ENCODE measurements at places on chromosomes 3 and 15.

DNA sequence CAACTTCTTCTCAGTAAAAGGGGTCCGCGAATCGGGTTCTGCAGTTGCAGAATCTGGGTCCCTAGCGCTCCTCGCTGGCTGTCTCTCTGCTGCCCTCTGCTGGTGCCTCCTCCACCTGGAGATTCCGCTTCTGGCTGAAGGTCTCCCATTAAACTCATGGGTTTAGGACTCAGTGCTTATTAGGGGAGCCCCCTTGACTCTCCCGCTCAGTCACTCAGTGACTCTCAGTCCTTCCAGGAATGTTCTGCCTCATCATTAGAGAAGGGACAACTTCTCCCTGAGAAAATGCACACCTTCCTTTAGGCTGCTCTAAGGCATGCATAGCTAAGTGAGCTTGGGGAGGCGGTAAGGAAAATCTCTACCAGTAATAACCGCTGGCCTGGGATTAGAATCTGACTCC is 7.1 kb downstream of the CPN2 start:
- DNase-seq: peak; percentile 56

DNA sequence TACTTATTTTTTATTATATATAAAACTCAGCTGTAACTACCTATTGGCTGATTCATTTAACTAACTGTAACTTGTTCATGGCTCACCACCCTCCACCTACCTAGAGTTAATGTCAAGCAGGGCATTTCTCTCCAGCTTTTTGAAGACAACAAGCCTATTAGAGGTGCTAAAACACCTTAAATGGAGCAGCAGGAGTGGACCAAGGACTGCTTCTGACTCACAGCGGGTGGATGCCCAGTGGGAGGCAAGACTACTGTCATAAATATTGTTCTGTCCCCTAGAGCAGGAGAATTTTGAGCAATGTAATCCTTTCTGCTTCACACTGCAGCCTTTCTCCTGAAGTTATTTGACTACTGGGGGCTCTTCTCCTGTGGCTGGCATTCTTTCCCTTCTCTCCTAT is 146.9 kb downstream of the CLSTN2 start:
- no peak for DNase-seq

DNA sequence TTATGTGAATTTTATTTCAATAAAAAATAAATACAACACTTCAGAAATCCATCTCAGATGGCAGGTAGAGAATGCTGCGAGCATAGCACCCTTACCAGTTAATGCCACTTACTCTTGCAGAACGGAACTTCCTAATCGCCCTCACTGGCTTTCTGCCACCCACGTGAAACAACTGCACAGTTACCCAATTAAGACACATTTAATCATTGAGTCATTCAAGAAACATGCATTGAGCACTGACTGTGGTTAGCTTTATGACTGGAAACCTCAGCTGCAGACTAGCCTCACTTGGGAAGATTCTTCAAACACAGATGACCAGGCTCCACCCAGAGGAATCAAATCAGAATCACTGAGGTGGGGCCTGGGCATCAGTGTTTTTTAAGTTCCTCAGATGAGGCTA is 5.6 kb upstream of the MFGE8 start:
- no peak for DNase-seq

- no peak for DNase-seq
Observed at GRCh38 chr3:59467476-59467875, 417.7 kb upstream of the CFAP20DC start.

DNA sequence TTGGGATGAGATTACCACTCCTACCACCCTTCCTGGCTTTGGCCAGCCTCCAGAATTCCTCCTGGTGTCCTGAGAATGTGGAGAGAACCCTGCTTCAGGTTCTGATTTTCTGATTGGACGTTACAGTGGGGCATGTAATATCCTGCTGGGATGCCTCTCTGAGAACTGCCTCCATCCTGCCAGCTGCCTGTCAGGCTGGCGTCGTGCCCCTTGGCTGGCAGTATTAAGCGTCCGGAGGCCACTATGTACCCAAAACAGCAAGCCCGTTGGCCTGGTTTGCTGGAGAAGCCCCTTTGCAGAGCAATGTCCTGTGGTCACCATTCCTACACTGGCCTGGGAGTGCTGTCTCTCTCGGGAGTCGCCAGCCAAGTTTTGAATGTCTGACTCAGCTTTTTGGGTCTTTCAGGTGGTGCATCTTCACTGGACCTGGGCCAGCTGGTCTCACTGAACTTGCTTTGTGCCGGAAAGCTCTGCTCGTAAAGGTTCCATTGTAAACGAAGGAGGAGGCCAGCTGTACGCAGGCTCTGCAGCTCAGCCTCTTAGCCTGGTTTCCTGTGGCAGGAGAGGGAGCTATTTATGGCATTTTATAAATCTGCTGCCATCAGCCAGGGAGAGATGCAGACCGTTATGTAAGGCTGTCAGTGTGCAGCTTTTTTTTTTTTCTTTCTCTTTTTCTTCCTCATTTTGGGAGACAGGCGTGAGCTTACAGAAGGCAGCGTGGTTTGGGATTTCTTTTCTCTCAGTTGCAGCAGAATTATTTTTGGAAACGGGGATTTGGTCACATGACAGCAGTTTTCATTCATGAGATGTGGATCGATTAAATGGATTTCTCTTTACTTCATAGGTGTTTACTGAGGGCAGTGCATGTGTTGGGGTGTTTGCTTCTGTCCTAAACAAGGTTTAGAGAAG is 19.0 kb upstream of the TRAK1 start:
- DNase-seq: no peak

- DNase-seq: no peak
Observed at GRCh38 chr15:90883526-90883975, 753 bp upstream of the FES start.

DNA sequence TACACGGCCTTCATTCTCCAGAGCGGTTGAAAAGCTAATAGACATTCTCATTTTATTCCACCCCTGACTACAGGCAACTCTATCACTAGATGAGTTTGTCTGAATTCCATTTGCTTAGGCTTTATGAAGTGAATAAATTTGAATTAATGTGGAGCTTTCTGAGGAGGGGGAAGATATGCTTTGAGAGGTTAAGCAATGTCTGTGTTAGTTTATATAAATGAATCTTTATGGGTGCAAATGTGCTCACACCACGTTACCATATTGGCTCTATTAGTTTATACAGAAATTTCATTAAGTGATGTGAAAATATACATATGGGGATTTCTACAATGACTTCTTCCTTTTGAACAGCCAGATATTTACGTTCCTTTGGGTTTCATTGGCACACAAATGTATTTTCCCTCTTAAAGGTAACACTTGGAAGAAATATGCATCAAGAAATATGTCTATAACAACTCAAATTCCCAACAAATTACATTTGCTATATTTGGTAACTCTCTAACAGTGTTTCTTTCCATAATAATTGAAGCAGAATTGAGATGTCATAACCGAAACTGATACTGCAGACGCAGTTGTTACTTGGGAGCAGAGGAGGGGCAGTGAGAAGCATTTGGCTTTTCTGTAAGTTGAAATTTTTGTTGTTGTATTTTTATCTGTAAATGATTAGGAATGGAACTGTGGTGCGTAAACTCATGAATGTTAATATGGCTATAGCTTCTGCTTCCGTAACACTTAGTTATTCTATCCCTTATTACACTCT is 359.4 kb downstream of the CACNA2D3 start:
- no peak for DNase-seq

DNA sequence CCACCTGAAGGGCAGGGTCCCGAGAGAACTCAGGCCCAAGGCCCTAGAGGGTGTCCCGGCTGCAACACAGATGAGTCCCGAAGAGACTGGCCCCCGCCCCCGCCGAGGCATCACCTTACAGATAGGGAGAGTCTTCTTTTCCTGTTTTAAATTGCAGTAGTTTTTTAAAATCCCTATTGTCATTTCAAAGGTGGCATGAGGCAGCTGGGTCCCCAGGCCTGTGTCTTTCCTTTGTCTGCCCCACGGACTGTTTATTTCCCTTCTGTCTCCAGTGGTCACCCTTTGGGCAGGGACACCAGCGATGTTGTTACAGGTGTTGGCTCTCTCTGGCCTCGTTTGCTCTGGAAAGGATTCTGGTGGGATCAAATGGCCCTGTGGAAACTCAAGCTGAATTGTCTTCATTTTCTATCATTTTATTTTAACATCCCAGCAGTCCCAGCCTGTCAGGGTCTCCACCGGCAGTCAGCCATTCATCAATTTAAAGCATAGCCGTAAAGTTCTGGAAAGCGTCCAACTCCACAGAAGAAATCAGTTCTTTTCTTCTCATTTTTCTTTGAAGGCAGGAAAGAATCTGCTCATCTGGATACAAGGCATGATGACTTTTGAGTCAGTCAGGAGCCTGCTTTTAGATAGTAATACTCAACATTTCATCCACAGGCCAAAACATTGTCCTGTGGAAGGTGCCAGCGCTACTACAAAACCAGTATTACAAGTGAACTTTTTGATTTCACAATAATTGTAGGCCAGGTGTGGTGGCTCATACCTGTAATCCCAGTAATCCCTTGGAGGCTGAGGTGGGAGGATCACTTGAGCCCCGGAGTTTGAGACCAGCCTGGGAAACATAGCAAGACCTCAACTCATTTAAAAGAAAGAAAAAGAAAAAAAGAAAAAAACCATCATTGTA is 96.2 kb downstream of the HES1 start:
- no peak for DNase-seq

DNA sequence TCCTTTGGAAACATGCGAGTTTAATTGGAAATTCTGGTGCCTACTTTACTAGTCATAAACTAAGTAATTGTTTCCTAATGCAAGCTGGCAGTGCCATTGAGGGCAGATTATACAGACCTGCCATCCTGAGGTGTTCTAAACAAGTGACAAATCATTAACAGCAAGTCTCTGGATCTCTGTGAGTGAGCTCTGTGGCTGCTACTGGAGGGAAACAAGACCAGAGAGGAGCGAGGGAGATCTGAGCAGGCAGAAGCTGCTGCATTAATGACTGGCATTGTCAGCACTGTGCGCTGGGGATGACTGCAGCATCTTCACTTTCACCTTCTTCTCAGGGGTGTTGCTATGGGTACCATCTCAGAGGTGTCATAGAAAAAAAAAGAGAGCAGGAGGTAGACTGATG is 308.4 kb upstream of the DPH6 start:
- DNase-seq: no peak

GRCh38 chr3:190234621-190235020 is 87.6 kb downstream of the CLDN1 start:
- DNase-seq: no peak

GRCh38 chr3:188956839-188957489 is 214.8 kb upstream of the TPRG1 start:
- DNase-seq: no peak

DNA sequence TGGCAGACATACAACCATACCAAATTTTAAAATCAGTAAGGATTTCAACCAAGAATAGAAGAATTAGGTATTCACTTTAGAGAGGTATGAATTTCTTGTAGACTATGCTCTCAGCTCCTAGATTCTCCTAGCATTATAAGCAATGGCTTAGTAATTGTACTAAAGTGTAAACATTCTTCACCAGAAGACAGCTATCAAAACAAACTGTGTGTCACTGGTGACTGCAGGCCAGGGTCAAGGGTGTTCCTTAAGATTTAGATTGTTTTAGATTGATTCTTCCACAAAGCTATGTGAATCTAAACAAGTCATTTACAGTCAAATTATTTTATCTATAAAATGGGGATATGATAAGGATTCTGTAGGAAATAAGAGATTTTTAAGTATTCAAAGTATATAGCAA is 23.1 kb upstream of the GP5 start:
- DNase-seq: no peak

- no peak for DNase-seq
Observed at GRCh38 chr15:25464784-25465183, 26.0 kb upstream of the UBE3A start.

DNA sequence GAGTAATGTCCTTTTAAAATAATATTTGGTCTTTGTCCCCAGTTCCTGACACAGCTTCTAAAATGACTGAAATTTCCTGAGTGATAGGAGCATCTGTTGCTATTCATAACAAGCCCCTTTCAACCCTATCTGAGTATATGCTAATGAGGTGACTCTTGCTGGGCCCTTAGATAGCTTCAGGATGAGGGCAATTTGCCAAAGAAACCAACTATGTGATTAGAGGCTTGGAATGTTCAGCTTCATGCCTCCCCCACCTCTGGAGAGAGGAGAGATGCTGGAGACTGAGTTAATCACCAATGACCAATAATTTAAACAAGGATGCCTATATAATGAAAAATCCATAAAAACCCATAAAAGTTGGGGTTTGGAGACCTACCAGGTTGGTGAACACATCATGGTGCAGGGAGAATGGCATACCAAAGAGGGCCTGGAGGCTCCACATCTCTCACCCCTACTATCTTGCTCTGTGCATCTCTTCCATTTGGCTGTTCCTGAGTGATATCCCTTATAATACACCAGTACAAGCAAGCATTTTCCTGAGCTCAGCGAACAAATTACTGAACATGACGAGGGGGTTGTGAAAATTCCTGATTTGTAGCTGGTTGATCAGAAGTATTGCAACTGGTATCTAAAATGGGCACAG is 189.2 kb downstream of the ECT2 start:
- no peak for DNase-seq

DNA sequence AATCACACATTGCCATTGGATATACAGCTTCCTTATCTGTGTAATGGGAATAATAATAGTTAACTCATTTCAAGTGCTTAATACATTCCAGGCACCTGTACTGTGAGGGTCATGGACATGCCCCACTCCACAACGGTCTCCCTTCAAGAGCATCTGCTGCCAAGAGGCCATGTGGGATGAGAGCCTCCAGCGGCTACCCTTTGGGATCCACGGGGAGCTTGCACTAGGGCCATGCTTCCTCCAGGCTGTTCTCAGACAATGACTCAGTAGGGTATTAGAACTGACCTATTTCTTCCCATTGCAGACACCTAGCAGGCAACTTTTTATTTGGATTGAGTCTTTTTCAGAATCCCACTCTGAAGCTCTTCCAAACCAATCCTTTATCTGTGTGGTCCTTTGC is 1078.9 kb downstream of the TUSC7 start:
- no peak for DNase-seq

DNA sequence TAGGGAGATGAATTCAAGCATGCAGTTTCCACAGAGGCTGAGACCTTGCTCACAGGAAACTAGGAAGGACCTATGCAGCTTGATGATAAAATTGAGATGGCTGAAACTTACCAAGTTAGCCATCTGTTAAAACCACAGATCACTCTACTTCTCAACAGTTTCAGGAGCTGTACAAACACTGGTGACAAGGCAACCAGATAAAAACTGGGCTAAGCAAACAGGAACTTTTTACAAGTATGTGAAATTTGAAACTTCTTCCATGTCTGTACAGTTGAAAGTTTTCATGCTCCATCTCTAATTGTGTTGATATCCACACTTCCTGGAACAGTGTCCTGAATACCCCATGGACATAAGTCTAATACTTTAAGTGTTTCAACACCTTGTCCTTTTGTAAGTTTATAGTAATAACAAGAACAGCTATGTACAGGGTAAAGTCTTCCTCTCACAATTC is 78.2 kb downstream of the FAIM start:
- DNase-seq: no peak

- DNase-seq: no peak
Observed at GRCh38 chr3:155629056-155629455, 115.8 kb downstream of the PLCH1 start.
